ENCODE measurements at places on chromosomes 16 and 17.

DNA sequence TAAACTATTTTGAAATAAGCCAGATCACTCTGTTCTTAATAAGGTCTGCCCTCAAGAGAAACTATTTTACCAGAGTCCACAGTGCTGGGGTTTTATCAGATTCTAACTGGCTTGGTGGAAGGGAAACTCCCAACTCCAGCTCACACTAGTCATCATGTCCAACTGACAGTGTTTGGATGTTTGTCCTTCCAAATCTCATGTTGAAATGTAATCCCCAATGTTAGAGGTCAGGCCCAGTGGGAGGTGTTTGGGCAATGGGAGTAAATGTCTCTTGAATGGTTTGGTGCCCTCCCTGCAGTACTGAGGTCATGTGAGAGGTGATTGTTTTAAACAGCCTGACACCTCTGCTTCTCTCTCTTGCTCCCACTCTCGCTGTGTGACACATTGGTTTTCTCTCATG lies 1301.0 kb upstream of the CDH8 start:
- DNase-seq: no peak

GRCh38 chr17:32813021-32813420 lies 63.9 kb downstream of the MYO1D start:
- DNase-seq: no peak

- DNase-seq: no peak
Measured at GRCh38 chr17:81359218-81359617, 36.0 kb upstream of the BAHCC1 start.

GRCh38 chr17:33925649-33926048 lies 329.4 kb upstream of the CCL2 start:
- no peak for DNase-seq

DNA sequence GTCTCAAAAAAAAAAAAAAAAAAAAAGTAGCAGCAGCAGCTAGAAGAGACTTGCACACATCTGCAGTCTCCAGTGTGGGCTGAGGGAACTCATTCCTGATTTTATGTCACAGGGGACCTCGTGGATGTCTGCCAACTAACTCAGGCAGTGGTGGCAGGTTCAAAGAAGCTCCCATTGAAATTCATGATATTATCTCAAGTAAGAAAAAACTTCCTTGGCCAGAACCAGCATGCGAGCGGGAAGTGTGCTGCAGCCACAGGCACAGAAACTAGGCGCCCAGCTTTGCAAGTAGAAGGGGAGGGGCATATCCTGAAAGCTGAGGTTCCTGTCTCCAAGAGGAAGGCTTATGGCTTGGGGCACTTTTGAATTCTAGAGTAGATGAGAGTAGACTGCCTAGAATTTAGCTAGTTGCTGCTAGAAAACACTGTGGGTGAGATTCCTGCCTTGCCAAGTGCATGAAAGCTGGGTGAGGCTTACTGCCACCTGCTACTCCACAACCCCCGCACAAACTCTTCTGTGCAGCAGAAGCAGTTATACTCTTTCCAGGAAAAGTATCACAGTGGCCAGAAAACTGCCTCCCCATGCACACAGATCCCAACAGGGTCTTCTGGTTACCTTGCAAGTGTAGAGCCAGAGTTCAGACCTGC lies 603.8 kb upstream of the CA10 start:
- DNase-seq: no peak

DNA sequence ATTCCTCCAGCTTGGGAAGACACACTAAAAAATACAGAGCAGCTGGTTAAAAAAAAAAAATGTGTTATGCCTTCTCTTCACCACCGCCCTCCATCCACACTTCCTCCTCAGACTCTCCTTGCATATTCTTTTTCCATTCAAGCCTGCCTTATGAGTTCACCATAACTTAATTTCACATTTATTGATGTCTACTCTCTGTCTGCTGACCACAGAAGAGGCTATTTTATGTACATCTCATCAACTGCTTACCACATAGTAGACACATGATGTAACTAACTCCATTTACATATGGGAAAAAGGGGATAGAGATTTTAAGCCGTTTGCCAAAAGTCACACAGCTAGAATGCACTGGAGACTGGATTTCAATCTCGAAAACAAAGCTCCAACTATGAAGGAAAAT lies 409.8 kb downstream of the CDH11 start:
- no peak for DNase-seq

- DNase-seq: no peak
Measured at GRCh38 chr16:85238233-85238647, 126.0 kb upstream of the CIBAR2 start.

- no peak for DNase-seq
Measured at GRCh38 chr17:82014971-82015310, 7.7 kb downstream of the CENPX start.

DNA sequence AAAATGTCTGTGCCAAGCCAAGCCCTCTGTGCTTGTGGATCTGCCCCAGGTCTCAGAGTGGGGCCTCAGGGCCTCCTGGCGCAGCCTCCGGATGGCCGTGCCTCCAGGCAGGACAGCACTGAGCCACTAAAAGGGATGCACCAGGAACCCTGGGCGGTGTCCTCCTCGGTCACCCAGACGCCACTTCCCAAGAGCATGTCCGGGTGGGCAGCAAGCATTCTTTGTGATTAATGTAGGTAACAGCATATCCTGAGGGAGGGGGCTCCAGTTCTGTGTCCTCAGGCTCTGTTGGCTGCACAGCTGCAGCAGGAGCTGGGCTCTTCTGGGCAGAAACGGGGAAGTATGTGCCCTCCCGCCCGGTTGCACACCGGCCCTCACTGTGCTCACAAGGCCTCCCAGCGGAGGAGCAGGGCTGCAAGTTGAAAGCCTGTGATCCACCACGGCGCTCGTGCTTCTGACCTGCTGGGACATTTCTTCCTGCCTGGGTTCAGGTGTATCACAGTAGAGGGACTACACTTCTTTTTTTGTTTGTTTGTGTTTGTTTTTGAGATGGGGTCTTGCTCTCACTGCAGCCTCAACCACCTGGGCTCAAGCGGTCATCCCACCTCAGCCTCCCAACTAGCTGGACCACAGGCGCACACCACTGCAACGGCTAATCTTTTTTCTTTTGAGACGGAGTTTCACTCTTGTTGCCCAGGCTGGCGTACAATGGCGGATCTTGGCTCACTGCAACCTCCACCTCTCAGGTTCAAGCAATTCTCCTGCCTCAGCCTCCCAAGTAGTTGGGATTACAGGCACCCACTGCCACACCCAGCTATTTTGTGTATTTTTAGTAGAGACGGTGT lies 37.9 kb upstream of the CHMP6 start:
- no peak for DNase-seq

GRCh38 chr16:49183911-49184310 lies 97.7 kb downstream of the CBLN1 start:
- no peak for DNase-seq

DNA sequence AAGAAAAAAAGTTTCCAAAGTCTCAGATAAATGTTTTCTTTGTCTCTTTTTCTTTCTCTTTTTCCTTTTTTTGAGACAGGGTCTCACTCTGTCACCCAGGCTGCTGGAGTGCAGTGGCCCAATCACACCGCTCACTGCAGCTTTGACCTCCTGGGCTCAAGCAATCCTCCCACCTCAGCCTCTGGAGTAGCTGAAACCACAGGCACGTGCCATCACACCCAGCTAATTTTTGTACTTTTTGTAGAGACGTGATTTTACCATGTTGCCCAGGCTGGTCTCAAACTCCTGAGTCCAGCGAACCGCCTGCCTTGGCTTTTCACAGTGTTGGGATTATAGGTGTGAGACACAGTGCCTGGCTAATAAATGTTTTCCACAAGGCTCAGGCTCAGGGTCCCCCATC lies 53.3 kb upstream of the KSR1 start:
- no peak for DNase-seq

DNA sequence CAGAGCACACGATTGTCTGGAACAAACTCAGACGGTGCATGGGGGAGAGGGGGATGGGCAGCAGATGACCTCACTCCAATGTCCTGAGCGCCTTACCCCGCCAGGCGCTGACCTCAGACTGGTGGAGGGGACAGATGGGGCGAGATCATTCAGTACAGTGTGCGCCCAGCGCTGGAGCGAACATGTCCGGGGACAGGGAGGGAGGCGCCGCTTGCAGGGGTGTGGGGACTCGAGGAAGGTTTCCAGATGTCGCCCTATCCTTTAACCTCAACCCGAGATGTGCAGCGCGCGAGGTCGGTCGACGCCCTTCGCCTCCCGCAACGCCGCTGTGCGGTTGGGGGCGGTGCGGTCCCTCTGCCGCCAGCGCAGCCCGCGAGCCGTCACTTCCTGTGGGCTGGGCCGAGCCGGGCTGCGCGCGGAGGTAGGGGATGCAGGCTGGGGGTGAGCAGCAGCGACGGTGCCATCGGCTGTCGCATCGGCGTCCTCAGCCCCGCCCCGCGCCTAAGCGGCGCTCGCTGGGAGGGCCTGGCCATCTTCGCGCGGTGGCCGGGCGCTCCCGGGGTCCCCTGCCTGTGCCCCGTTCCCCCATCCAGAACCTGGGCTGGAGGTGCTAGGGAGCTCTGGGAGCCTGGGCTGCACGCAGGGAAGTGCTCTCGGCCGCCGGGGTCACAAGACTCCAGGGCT lies 5.3 kb upstream of the CDR2L start:
- no peak for DNase-seq

DNA sequence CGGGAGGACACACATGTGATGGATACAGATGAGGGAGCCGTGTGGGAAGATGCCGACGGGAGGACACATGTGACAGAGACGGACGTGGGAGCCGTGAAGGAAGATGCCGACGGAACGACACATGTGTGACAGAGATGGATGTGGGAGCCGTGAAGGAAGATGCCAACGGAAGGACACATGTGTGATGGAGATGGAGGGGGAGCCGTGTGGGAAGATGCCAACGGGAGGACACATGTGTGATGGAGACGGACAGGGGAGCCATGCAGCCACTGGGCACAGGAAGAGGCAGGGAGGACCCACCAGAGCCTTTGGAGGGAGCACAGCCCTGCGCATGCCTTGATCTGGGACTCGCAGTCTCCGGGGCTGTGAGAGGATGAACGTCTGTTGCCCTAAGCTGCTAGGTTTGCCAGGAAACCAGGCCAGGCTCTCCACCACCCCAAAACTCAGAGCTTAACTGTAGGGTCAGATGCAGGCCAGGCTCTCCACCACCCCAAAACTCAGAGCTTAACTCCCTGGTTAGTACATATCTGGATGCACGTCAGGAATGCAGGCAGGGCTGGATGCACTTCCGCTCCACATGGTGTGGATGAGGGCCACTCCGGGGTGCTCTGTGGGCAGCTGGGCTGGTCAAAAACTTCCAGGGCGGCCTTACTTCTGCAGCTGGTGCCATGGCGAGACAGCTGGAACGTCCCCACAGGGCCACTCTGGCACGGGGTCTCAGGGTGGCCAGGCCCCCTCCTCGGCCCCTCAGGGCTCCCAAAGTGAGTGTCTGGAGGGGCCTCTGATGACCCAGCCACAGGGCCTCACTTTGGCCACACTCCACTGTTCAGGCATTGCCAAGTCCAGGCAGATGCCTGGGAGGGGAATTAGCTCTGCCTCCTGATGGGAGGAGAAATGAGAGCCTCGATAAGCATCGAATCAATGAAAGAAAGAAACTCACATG lies 47.7 kb upstream of the ZNF469 start:
- DNase-seq: no peak

GRCh38 chr17:27797390-27798091 lies 2.8 kb downstream of the NOS2 start:
- no peak for DNase-seq

GRCh38 chr17:71284032-71284755 lies 836.6 kb upstream of the SOX9 start:
- no peak for DNase-seq

- no peak for DNase-seq
Measured at GRCh38 chr16:87671221-87671620, 68.9 kb downstream of the JPH3 start.

- no peak for DNase-seq
Measured at GRCh38 chr16:1152651-1153259, at the start of gene CACNA1H. Gene CACNA1H, plus strand, starts transcription at chr16:1153106. Its CDS starts 632 bp downstream, at chr16:1153738.

GRCh38 chr16:10086620-10087019 lies 95.6 kb downstream of the GRIN2A start:
- no peak for DNase-seq

DNA sequence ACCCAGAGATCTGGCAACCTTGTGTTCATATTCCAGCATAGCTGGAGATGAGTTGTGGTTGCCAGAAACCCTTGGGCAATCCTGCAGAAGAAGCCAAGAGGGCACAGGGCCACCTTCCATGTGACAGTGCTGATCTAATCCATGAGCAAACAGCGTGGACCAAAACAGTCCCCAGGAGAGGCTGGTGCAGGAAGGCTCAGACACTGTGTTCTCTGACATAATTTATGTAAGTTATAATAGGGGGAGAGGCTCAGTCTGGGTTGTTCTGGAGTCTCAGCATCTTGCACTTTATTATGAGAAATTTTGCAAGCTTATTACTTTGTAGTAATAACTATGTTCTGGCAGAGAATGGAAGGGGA lies 273.9 kb downstream of the HAPSTR1 start:
- DNase-seq: no peak

- DNase-seq: no peak
Measured at GRCh38 chr17:18161207-18162145, 22.2 kb upstream of the ALKBH5 start.

GRCh38 chr17:49798182-49798581 lies 9.7 kb downstream of the KAT7 start:
- DNase-seq: no peak

GRCh38 chr17:21124086-21124485 lies 2.7 kb upstream of the DHRS7B start:
- no peak for DNase-seq

DNA sequence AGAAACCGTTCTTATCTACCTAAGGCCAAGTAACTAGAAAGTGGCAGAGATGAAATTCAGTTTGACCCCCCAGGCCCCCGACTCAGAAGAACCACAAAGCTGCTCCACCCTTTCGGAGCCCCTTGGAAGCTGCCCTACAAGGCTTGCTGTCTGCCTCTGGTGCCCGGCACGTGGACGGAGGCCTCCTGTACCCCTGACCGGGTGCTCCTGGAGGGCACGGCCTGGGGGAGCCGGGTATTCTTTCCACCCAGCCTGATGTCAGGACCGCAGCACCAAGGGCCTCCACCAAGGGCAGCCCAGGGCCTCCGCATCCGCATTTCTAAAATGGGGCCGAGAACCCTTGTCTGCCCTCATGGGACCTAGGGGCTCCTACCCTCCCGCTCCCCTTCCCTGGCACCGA lies 15.5 kb upstream of the CRK start:
- no peak for DNase-seq

- DNase-seq: no peak
Measured at GRCh38 chr17:35132099-35132498, 10.0 kb downstream of the NLE1 start.

DNA sequence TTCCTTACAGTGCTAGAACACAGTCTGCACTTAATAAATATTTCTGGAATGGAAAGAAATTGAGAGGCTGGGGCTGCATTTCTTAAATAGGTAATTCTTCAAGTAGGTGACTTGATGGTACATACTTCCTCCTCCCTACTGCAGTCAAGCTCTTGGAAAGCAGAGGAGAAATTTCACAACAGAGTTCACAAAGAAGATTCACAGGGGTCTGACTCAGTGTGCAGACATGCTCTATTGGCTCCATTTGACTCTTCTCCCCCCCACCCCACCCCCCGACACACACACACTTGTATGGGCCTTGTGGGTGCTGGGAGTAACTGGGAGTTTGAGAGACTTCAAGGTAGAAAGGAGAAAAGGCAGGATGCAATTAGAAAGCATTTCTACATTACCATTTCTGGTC lies 6.2 kb upstream of the MYOCD start:
- no peak for DNase-seq
